ENCODE measurements at places on chromosomes 5 and 9.

GRCh38 chr5:153981905-153982605 is 56.7 kb downstream of the FAM114A2 start:
- no peak overlapping the region for H3K27ac ChIP-seq
- no peaks in the 10 kb centered on the region for H3K27me3 ChIP-seq
- no peak for DNase-seq
- H3K4me3 ChIP-seq = no peak overlapping the region

DNA sequence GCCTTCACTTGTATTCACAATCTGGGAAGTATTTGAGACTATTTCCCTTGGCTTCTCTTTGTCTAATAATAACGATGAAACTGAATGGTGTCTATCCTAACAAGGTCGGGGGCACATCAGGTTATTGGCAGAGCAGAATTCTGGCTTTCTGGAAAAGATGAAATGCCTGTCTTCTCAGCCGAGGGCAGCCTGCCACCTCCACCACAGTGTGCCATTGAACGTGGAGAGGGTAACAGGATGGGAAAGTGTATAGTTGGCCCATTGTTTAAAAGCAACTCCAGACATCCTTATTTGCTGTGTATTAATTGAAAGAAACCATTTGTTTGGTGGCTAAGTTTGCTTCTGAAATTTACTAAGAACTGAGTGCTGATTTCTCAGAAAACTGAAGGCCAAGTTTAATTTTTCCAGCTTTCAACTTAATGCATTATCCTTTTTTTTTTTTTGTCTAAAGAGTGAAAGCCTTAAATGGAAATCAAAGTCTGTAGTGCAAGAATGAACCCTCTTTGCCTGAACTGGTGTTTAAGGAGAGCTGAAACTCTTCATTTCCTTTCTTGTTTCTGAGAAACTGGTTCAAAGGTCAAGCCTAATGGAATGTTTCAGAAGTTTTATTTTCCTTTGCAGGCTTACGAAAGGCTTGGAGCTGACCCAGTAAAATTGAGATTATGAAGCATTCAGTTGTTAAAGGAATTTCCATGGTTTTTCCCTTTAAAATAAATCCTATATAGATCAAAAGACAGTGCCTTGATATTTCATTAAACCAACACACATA is 563.7 kb upstream of the DAP start:
- H3K36me3 ChIP-seq = no peaks in the 10 kb centered on the region
- DNase-seq = no peak
- no peak overlapping the region for H3K4me3 ChIP-seq
- no peaks in the 10 kb centered on the region for H3K27me3 ChIP-seq
- H3K27ac ChIP-seq = no peak overlapping the region

DNA sequence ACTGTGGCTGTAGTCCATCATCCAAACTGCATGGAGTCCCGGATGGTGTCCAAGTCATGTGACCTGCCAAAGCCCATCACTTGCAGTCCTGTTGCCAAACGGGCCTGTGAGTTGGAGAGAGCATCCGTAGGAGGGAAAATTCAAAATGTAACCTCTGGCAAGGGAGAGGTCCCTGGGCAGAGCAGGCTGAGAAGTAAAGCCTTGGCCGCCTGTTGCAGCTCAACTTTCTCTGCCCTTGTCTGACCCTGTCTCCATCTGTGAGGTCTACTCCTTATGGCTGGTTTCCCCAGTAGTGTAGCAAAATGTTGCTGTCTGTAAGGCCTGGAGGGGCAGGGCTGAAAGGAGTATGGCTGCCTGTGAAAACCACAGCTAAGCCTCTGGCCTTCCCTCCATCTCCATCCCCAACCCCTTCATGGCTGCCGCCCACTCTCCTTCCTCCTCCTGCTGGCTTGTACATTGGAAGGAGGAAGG is 163.5 kb downstream of the SEMA6A start:
- H3K27ac ChIP-seq = no peak overlapping the region
- no peaks in the 10 kb centered on the region for H3K27me3 ChIP-seq
- no peaks in the 10 kb centered on the region for H3K36me3 ChIP-seq
- H3K4me3 ChIP-seq = no peak overlapping the region

DNA sequence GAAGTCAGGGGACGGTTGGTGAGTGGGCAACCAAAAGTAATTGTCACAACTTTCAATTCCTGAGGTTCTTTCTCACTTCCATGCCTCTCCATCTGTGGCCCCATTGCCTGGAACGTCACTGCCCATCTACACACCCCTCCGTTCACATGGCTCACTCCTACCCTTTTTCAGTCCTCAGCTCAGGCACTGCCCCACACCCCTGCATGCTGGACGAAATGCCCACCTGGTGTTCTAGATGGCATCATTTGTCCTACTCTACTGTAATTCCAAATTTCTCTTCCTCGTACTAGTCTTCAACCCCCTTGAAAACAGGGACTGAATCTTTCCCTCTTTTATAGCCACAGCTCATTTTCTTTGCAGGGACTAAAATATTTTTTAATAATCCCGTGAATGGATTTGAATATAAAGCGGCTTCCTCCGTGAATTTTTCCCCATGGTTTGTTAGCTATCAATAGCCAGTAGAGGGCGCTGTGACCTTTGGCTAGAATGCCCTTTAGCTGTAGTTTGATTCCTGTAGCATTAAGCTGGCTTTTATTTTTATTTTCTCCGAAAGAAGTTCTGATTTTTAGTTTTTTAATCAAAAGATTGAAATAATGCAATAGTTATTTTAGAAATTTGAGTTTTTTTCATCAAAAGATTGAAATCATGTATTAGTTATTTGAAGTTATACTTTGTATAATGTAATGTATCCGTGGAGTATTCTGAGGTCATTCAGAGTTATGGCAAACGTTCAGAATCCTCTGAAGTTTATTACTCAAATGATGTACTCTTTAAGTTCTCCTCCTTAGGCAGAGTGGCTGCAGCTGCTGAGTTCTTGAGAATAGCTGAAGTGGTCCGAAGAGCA is 232.1 kb downstream of the SH3GL2 start:
- no peaks in the 10 kb centered on the region for H3K27me3 ChIP-seq
- no peak overlapping the region for H3K27ac ChIP-seq
- H3K4me1 ChIP-seq = no peaks in the 10 kb centered on the region
- no peak for DNase-seq
- H3K36me3 ChIP-seq = no peaks in the 10 kb centered on the region

- H3K4me1 ChIP-seq = no peaks in the 10 kb centered on the region
- H3K36me3 ChIP-seq = no peaks in the 10 kb centered on the region
- H3K27me3 ChIP-seq = no peaks in the 10 kb centered on the region
- H3K27ac ChIP-seq = no peak overlapping the region
- H3K4me3 ChIP-seq = no peak overlapping the region
Measured at GRCh38 chr9:94591876-94592275, 1.7 kb downstream of the FBP2 start.

- no peaks in the 10 kb centered on the region for H3K36me3 ChIP-seq
- no peak overlapping the region for H3K4me3 ChIP-seq
- DNase-seq = no peak
- no peak overlapping the region for H3K27ac ChIP-seq
- H3K4me1 ChIP-seq = no peaks in the 10 kb centered on the region
Measured at GRCh38 chr5:150256410-150257064, 33.0 kb downstream of the CAMK2A start.

DNA sequence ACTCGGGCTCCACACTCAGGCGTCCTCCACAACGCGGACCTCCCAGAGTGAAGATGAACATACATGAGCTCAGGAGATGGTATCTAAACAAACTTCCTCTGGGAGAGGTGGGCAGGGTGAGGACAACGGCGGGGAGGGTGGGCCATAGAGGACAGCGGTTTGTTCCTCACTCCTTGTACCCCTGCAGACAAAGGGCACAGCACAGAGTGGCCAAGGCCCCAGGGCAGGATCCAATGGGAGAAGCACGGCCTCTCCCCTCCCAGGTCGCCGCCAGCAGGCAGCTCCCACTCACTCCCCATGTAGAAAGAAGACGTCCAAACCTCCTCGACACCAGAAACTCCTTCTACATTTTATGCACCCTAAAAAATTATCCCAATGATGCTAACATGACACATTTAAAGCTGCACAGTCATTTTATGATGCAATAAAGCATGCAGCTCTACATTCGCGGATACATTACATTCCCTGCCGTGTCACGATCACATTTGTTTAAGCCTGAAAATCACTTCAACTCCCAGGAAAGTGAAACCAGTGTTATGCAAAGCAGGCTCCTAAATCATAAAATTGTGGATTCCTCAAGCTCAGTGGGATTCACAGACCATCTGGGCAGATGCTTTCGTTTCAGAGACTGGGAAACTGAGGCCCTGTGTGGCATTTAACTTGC is 87.5 kb upstream of the SARDH start:
- no peaks in the 10 kb centered on the region for H3K27me3 ChIP-seq
- H3K4me1 ChIP-seq = no peaks in the 10 kb centered on the region
- no peaks in the 10 kb centered on the region for H3K36me3 ChIP-seq
- no peak overlapping the region for H3K4me3 ChIP-seq
- no peak for DNase-seq

DNA sequence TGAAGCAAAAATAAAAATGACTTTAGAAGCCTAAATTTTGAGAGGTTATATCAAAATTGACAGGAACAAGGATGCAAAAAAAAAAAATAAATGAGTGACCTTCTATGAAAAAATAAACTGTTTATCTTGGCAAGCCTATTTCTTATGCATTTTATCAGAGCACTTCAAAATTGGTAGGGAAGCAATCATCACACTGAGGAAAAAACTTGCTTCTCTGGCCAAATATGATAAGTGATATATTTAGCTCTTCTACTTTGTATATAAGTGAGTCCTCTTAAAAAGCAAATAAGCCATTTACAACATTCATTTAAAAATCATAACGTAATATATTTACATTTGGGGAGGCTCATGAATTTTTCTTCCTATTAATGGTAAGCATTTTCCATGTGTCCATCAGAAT is 287.1 kb downstream of the FBXL17 start:
- DNase-seq = no peak
- no peaks in the 10 kb centered on the region for H3K27me3 ChIP-seq
- H3K4me3 ChIP-seq = no peak overlapping the region
- H3K4me1 ChIP-seq = no peaks in the 10 kb centered on the region

GRCh38 chr5:156460471-156460870 is 133.5 kb downstream of the SGCD start:
- DNase-seq = no peak
- no peaks in the 10 kb centered on the region for H3K27me3 ChIP-seq
- no peak overlapping the region for H3K27ac ChIP-seq
- no peak overlapping the region for H3K4me3 ChIP-seq
- H3K4me1 ChIP-seq = no peaks in the 10 kb centered on the region

DNA sequence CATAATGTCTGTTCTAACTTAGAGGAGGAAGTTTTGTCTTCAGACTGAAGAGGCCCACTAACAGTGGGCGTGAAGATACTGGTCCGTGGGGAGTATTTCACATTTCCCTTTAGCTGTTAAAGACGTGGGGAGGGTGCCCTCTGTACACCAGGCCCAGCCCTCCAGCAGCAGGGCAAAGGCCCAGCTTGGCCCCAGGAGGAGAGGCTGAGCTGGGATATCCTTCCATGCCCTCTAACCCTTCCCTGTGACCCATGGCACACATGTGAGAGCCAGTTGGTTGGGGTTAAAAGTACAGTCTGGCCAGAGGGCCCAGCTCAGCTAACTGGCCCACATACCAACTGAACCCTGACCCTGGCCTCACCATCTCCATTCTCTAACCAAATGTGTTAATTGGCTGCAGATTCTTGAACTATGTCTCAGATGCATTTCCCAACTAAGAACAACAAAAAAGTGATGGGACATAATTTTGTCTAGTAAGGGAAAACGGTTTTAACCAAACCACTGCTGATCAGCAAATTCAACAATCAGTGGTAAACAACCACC is 74.4 kb downstream of the LHFPL2 start:
- no peak for DNase-seq
- no peak overlapping the region for H3K4me3 ChIP-seq
- H3K4me1 ChIP-seq = no peaks in the 10 kb centered on the region

DNA sequence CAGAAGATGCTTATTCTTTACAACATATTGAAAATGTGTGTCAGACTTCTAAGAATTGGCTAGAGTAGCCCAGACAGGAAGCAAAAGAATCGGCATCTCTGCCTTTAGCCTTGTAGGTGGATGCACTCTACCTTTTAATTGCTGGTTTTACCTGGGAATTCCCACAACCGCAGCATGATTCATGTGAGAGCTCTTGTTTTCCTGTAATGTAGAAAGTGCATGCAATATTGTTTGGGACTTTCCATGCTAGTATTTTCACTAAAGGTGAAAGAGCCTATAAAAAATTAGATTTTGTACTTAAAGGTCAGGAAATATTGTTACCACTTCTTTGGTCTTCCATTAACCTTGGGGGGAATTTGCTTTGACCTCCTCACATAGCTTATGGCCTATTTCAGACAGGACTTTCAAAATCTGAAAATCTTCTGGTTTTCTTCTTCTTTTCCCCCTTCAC is 89.8 kb downstream of the NTRK2 start:
- H3K36me3 ChIP-seq = no peaks in the 10 kb centered on the region
- H3K4me3 ChIP-seq = no peak overlapping the region
- no peaks in the 10 kb centered on the region for H3K4me1 ChIP-seq
- no peak for DNase-seq
- no peak overlapping the region for H3K27ac ChIP-seq
- peaks cover 2% of the 10 kb centered on the region for H3K27me3 ChIP-seq

DNA sequence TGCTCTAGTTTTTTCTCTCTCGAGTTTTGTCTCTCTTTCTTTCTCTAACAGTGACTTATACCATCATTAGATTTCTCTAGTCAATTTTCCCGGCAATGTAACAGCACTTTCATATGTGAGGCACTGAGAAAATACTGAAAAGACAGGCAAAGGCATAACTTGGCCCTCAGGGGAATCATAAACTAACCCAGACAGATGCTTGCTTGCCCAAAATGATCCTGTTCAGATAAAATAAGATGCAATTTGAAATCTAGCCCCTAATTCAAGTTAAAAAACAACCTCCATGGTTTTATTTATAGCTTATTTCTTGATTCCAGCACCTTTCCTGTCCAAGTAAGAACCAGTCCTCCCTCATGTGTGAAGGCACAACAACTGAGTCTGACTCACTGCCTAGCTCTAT is 294.6 kb downstream of the GAS1 start:
- H3K36me3 ChIP-seq = no peaks in the 10 kb centered on the region
- no peak overlapping the region for H3K27ac ChIP-seq
- DNase-seq = no peak
- no peak overlapping the region for H3K4me3 ChIP-seq
- H3K27me3 ChIP-seq = no peaks in the 10 kb centered on the region
- H3K4me1 ChIP-seq = no peaks in the 10 kb centered on the region

GRCh38 chr5:372996-373709 is 51.6 kb downstream of the AHRR start:
- H3K27ac ChIP-seq = no peak overlapping the region
- peaks cover 12% of the 10 kb centered on the region for H3K4me1 ChIP-seq
- no peaks in the 10 kb centered on the region for H3K36me3 ChIP-seq
- no peak overlapping the region for H3K4me3 ChIP-seq

GRCh38 chr5:66945389-66946349 is 250.9 kb downstream of the CD180 start:
- H3K4me1 ChIP-seq = no peaks in the 10 kb centered on the region
- H3K27me3 ChIP-seq = no peaks in the 10 kb centered on the region
- no peak for DNase-seq

DNA sequence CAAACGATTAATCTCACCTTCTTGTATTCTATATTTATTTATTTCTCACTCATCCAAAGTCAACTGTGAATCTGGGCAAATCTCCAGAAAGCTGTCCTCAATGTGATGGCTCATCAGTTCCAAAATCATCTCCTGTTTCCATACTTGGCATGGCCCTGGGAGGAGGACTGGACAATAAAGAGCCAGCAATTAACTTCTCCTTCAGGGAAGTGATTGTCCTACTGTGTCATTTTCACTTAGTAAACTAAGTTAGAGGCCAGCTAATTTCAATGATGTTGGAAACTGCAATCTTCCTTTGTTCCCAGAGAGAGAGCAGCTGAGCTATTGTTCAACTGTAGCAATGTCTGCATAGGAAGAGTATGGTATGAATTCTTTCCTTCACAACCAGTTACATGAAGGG is 17.5 kb downstream of the CDH12 start:
- H3K4me3 ChIP-seq = no peak overlapping the region
- DNase-seq = no peak
- no peaks in the 10 kb centered on the region for H3K36me3 ChIP-seq
- H3K27me3 ChIP-seq = no peaks in the 10 kb centered on the region
- H3K4me1 ChIP-seq = no peaks in the 10 kb centered on the region
